ENCODE measurements at places on chromosomes 6 and 20. TPM values are rescaled to one million over a fixed set of nuclear protein-coding genes. Genes with fewer than 3 reads are reported as not detected.

- H3K36me3 ChIP-seq: no peaks in the 10 kb centered on the region
- peaks cover 49% of the 10 kb centered on the region for H3K4me1 ChIP-seq
- no peak overlapping the region for H3K4me3 ChIP-seq
- H3K27ac ChIP-seq: no peak overlapping the region
Measured at GRCh38 chr6:89347825-89348224, 4.7 kb downstream of the UBE2J1 start.

PLA2G7 gene
- total RNA-seq: not detected

DNA sequence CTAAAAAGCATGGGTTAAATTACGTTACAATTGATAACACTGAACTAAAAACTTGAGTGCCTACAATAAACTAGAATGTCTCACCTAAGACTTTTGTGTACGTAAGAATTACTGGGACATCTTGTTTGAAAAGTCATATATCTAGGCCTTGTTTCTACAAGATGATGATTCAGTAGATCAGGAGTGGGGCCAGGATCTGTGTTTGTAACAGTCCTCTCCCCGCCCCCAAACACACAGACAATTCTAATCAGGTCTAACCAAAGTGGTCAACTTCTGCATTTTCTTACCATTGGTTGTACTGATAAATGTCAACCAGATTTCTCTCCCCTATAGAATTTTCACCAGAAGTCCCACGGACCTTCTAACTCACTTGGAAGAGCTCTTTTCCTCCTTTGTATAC is 56.9 kb downstream of the RAMACL start:
- no peaks in the 10 kb centered on the region for H3K4me1 ChIP-seq
- H3K36me3 ChIP-seq: no peaks in the 10 kb centered on the region
- no peak for DNase-seq
- no peaks in the 10 kb centered on the region for H3K27me3 ChIP-seq
- H3K4me3 ChIP-seq: no peak overlapping the region

- H3K36me3 ChIP-seq: peaks cover 13% of the 10 kb centered on the region
- H3K4me1 ChIP-seq: peaks cover 5% of the 10 kb centered on the region
- no peaks in the 10 kb centered on the region for H3K27me3 ChIP-seq
Measured at GRCh38 chr20:35055445-35056276, 36.9 kb downstream of the TRPC4AP start.

GRCh38 chr6:6713657-6714056 is 125.1 kb downstream of the LY86 start:
- H3K36me3 ChIP-seq: no peaks in the 10 kb centered on the region
- peak overlapping the region; percentile 28 for H3K27ac ChIP-seq
- DNase-seq: no peak

DNA sequence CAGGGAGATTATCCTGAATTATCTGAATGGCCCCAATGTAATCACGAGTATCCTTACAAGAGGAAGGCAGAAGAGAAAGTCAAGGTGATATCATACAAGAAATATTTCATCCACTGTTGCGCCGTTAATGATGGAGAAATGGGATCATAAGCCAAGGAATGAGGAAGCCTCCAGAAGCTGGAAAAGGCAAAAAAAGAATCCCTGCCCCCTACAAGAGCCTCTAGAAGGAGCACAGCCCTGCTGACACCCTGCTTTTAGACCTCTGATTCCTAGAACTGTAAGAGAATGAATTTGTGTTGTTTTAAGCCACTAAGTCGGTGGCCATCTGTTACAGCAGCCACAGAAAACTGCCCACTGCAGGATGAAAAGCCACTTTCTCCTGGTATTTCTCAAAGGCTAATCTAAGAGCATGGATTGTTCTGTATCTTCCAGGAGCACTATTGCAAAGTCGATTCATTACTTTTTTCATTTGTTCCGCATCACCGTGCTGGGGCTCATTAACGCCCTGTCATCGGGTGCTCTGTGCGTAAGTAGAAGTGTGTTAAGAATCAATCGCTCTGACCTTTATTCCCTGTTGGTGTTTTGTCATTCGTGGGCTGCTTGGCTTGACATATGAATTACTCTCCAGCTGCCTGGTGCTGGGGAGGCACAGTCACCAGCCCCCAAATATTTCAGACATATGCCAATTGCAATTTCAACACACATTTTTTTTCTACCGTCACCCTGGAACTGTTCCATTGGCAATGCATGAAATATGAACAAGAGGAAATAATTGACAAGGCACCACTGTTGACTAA is 117.0 kb downstream of the PCSK2 start:
- H3K4me3 ChIP-seq: no peak overlapping the region
- no peak for DNase-seq
- no peaks in the 10 kb centered on the region for H3K36me3 ChIP-seq
- no peak overlapping the region for H3K27ac ChIP-seq
- H3K27me3 ChIP-seq: no peaks in the 10 kb centered on the region

ADAM33 gene
- 119 TPM for total RNA-seq

DNA sequence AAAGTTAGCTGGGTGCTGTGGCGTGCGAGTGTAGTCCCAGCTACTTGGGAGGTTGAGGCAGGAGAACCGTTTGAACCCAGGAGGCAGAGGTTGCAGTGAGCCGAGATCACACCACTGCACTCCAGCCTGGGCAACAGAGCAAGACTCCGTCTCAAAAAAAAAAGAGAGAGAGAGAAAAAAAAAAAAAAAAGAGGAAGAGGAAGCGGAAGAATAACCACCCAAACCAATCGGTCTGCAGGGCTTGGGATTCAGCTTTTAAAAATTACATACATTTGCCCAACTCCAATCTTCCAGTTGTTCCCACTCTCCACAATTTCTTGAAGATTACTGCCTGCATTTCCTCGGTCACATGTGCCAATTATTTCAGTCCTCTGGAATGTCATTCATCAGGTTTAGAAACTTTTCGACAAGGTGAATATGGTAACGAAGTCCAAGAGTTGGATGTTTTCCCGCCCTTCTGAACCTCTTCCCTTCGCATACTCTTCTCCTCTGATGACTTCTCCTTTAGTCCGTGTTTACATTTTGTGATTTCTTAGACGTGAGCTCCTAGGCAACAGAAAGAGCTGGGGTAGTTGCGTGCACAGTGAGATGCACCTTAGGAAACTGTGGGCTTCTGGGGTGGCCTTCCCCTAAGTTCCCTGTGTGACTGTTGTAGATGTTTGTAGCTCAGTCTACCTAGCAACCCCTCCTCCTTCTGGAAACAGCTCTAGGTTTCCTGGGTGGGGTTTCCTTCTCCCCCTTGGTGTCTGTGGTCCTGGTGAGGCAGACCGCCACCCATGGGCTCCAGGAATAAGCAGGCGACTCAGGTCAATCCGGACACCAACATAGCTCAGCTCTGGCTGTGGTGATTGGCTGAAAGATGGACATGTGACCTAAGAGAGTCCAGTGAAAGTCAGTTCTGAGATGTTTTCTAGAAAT is 63.0 kb upstream of the NCOA3 start:
- no peak overlapping the region for H3K27ac ChIP-seq
- H3K27me3 ChIP-seq: no peaks in the 10 kb centered on the region
- no peak overlapping the region for H3K4me3 ChIP-seq
- H3K36me3 ChIP-seq: no peaks in the 10 kb centered on the region

GRCh38 chr6:168106633-168107005 is 27.6 kb upstream of the FRMD1 start:
- no peak overlapping the region for H3K27ac ChIP-seq
- H3K36me3 ChIP-seq: no peaks in the 10 kb centered on the region
- DNase-seq: no peak
- H3K4me3 ChIP-seq: no peak overlapping the region
- no peaks in the 10 kb centered on the region for H3K27me3 ChIP-seq

GRCh38 chr6:54194067-54194466 is 82.8 kb downstream of the MLIP start:
- no peaks in the 10 kb centered on the region for H3K36me3 ChIP-seq
- DNase-seq: no peak
- no peak overlapping the region for H3K4me3 ChIP-seq
- peaks cover 10% of the 10 kb centered on the region for H3K4me1 ChIP-seq

- H3K36me3 ChIP-seq: no peaks in the 10 kb centered on the region
- H3K27ac ChIP-seq: no peak overlapping the region
- no peaks in the 10 kb centered on the region for H3K27me3 ChIP-seq
- H3K4me1 ChIP-seq: no peaks in the 10 kb centered on the region
Measured at GRCh38 chr6:143135797-143136561, 75.3 kb downstream of the AIG1 start.

DNA sequence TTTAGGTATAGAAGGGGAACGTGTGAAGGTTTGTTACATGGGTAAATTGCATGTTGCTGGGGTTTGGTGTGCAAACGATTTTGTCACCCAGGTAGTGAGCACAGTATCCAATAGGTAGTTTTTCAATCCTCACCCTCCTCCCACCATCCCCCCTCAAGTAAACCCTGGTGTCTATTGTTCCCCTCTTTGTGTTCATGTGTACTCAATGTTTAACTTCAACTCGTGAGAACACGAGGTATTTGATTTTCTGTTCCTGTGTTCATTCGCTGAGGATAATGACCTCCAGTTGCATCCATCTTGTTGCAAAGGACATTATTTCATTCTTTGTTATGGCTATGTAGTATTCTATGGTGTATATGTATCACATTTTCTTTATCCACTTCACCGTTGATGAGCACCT is 11.6 kb upstream of the VNN1 start:
- no peak for DNase-seq
- H3K36me3 ChIP-seq: no peaks in the 10 kb centered on the region
- no peaks in the 10 kb centered on the region for H3K4me1 ChIP-seq

DNA sequence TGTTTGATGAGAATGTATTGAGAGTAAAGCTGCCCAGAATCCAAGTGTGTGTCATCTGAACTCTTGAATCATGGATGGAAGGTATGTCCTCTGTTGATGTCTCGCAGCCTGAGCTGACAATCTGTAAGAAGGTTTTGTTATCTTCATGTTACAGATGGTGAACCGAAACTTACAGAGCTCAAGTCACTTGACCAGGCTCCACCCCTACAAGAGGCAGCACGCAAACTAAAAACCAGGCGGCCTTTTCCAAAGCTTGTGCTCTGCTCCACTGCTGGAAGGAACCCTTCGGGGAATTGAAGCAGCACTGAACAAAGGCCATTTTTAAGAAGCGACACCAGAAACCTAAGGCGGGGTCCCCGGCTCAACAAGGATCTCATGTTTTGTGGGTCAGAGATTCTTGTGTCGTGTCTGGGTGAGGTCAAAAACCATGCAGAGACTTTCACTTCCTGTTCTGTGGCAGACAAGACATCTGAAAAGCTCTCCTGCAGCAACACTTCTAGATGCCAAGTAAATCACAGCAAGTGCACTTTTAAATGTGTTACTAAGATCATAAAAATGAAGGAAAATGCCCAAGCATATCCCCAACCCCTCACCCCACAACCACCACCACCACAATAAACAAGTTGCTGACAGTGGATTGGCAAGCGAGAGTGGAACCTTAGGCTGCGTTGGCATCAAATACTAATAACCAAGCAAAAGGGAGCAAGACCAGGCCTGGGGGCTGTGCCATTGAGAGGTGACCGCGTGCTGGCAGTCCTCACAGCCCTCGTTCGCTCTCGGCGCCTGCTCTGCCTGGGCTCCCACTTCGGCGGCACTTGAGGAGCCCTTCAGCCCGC is 27.3 kb downstream of the NQO2 start:
- no peaks in the 10 kb centered on the region for H3K36me3 ChIP-seq
- H3K27me3 ChIP-seq: no peaks in the 10 kb centered on the region
- no peak overlapping the region for H3K4me3 ChIP-seq

Measured in vagina (tissue), 2 donors.